ENCODE measurements at places on chromosomes 2 and 18.

- DNase-seq: no peak
Measured at GRCh38 chr2:97741686-97742085, 28.3 kb downstream of the ZAP70 start.

- DNase-seq: no peak
Measured at GRCh38 chr18:23307567-23308295, 145.4 kb upstream of the RIOK3 start.

DNA sequence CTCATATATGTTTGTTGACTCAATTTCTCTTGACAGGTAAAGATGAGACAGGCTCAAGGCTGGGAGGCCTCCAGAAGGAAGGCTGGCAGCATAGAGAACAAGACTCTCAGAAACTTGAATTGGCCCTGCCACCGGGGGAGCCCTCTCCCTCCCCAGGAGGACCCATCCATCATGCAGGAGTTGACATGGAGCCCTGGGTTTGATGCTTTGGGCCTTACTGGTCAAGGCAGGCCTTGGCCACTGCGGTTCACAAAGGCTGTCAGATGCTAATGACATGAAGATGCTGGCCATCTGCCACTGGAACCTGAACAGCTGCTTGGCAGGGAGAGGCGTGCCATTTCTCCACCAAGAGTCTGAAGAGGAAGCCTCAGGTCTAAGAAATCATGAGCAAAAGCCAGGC lies 193.6 kb downstream of the MTCL1 start:
- DNase-seq: no peak

GRCh38 chr18:9586814-9587213 lies 27.5 kb downstream of the PPP4R1 start:
- DNase-seq: no peak

DNA sequence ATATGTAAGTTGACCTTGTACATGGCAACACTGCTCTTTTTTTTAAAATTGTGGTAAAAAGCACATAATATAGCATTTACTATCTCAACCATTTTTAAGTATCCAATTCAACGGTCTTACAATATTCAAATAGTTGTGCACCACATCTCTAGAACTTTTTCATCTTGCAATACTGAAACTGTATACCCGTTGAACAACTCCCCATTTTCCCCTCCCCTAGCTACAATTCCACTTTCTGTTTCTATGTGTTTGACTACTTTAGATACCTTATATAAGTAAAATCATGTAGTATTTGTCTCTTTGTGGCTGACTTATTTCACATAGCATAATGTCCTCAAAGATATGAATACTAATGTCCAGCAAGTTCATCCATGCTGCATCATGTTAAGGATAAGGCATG lies 452.1 kb downstream of the TXNL1 start:
- DNase-seq: no peak

GRCh38 chr2:112814278-112814677 lies 22.3 kb downstream of the IL1B start:
- no peak for DNase-seq

Measured in central memory CD8-positive, alpha-beta T cell (primary cell).